ENCODE measurements at places on chromosomes 16 and 17.

- no peak for DNase-seq
These were observed 5.9 kb downstream of the SKA2 start for GRCh38 chr17:59149051-59149450.

GRCh38 chr16:80989801-80990200 is 16.9 kb downstream of the CMC2 start:
- DNase-seq = no peak

DNA sequence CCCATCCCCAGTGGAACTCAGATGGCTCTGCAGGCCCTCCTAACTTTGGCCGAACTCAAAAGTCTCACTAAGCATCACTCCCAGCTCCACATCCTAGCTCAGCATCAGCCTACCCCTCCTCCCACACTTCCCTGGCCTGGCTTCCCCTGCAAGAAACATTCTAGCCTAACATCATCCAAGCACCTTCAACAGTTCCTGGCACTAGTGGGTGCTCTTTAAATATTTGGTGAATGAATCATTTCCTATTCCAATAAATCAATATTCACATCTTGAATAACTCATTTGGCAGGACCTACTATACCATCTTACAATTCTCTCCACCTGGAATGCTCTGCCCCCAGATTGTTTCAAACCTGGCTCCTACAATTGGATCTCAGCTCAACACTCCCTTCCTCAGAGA is 11.0 kb upstream of the BBS2 start:
- no peak for DNase-seq

DNA sequence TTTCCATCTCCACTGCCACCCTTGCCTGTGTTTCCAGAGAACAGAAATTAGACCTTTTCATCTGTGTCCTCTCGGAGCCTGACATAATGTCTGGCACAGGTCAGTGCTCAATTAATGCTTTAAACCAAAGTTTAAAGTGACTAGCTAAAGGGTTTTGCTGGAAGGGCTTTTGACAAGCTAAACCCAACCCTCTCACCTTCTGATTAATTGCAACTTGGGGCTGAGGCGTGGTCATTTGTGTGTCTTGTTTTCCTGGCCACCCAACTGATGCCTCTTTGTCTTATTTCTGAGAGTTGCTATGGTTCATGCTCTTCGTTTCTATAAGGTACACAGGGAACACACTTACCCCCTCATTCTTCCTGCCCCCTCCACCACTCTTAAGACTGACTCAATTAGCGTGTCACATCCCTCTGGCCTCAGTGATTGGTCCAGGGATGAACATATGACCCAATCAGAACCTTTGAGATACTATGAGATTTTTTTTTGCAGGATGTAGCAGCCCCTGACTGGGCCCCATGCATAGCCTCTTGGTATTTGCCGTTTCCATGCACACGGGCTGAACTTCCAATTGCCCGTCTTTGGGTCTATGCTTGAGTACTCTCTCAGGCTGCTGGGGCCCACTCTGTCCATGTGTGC is 15.8 kb upstream of the BRD7 start:
- no peak for DNase-seq

GRCh38 chr16:57572978-57573728 is 30.7 kb downstream of the ADGRG5 start:
- DNase-seq = no peak

DNA sequence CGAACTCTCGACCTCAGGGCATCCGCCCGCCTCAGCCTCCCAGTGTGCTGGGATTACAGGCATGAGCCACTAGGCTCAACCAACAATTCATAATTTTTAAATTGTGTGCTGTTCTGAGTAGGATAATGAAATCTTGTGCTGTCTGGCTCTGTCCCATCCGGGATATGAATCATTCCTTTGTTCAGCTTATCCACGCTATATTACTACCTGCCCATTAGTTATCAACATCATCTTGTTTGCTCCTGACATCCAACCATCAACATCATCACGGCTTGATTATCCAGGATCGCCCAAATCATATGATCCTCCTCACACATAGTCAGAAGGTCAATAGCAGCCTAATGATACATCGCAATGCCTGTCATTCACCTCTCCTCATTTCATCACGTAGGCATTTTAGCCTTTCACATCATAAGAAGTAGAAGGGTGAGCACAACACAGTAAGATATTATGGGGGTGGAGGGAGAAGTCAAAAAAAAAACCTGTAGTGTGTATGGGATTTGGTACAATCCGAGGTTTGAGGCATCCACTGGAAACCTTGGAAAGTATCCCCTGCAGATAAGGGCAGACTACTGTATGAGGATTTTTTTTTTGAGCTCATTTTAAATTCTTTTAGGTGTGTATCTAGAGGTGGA is 77.0 kb upstream of the SIAH1 start:
- no peak for DNase-seq

DNA sequence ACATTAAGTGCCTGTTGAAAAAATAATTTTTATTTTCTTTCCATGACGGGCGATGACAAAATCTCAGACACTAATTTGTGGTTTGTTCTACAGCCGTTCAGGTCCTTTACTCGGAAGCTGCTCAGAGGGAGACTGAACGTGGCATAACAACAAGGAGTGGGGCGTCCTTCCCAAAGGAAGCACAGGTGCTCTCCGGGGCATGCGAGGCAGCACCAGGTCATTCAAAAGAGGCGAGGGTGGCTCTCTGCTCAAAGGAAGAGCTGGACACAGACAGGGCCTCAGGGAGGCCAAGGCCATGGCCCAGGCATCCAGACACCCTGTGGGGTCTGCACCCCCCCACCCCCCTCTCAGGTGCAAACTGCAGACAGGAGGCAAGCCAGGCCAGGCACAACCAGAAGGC is 16.2 kb downstream of the UNKL start:
- DNase-seq = no peak

DNA sequence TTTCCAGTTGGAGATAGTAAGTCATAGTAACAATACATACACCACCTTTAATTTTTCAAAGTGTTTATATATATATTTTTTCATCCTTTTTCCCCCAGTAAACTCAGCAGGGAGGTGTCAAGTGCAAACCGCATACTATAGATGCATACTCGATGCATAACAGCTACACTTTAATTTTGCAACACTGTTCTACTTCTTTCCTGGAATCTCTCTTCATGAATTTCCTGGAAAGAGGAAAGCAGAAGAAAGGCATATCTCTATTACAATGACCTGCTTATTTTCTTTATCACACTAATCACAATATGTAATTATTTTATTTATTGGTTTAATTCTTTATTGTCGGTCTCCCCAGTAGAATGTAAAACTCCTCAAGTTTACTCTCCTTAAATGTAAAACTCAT is 140.0 kb downstream of the SNX11 start:
- no peak for DNase-seq
